Stimulated activated CD8-positive, alpha-beta memory T cell treated with anti-CD3 and anti-CD28 coated beads, Interleukin-4, amount 100 ng/mL, for 1 hour (primary cell): ENCODE measurements at places on chromosomes 7 and 10.

GRCh38 chr10:7679256-7679655 lies 12.5 kb upstream of the ITIH5 start:
- DNase-seq: no peak

- DNase-seq: no peak
Measured at GRCh38 chr7:11233871-11234270, 260.2 kb downstream of the PHF14 start.

DNA sequence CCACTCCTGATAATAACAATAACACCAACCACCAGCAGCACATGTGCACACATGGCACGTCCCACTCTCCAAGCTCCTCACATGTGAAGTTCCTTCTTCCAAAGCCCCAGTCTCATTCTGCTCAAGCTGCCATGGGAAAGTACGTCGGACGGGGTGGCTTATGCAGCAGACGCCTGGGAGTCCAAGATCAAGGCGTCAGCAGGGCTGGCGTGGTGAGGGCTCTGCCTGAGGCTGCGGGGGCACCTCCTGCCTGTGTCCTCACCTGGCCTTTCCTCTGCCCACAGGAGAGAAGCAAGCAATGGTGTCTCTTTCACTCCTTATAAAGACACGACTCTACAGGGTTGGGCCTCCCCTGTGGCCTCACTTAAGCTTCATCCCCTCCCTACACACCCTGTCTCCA lies 68.8 kb upstream of the INSIG1 start:
- DNase-seq: no peak

- DNase-seq: no peak
Measured at GRCh38 chr7:95404316-95404865, 8.2 kb upstream of the PON3 start.

GRCh38 chr10:116998172-116998571 lies 6.8 kb downstream of the SHTN1 start:
- no peak for DNase-seq

GRCh38 chr7:112575864-112576263 lies 95.1 kb downstream of the LSMEM1 start:
- no peak for DNase-seq

- no peak for DNase-seq
Measured at GRCh38 chr10:112724404-112724991, 225.5 kb upstream of the TCF7L2 start.

GRCh38 chr10:78766603-78767002 lies 302.2 kb upstream of the ZMIZ1 start:
- no peak for DNase-seq
